ENCODE measurements at places on chromosomes 2 and 18.

DNA sequence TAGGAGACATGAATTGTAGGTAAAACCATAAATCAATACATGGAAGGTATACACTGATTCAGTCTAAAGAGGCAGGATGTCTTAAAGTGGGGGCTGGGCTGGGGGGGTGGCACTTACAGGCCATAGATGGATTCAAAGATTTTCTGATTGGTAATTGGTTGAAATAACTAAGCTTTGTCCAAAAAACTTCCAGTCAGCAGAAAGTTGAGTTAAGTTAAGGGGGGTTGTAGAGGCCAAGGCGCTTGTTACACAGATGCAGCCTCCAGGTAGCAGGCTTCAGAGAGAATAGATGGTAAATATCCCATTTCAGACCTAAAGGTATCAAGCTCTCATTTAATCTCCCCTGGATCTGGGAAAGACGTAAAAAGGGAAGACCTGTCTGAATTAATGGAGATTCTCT, 233.6 kb upstream of the NRXN1 start:
- no peak for DNase-seq

DNA sequence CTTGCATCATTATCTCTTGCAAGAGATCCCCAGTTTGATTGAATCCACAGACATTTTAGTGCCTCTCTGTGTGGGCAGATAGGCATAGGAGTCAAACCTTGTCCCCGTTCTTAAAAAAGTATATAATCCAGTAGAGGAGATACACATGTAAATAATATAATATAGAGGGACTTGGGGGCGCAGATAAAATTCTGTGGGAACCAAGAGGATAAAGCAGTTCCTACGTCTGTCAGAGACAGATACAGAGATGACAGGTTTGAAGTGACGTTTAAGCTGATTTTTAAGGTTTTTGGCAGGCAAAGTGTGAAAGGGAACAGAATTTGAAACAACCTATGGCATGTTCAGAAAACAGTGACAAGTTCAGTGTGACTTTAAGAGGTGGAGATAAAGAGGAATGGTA, 63.1 kb downstream of the CAB39 start:
- no peak for DNase-seq

GRCh38 chr2:3293221-3293620, 84.4 kb downstream of the EIPR1 start:
- no peak for DNase-seq

- DNase-seq: no peak
Measured at GRCh38 chr2:187949859-187950258, 341.8 kb upstream of the GULP1 start.

DNA sequence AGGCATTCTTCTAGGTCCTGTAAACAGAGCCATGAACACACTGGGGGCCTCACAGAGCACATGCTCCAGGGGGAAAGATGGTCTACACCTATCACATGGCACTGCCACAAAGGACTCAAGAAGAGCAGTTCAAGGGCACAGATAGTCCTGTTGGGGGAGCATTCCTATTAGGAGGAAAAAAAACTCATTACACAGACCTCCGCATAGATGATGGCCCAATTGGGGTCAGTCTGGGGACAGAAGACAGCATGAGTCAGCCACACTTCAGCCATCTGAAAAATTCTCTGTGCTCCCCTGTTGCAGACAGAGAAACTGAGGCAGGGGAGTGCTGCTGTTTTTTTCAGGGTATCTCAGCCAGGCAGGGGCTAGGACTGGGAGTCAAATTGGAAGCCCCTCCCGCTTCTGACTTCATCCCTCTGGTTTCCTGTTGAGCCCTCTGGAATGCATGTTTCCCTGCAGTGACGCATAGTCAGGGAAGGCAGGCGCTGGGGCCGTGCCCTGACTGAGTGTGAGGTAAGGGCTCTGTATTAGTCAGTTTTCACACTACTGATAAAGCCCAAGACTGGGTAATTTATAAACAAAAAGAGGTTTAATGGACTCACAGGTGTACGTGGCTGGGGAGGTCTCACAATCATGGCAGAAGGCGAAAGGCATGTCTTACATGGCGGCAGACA, 67.9 kb downstream of the RHOB start:
- peak; percentile 87 for DNase-seq

GRCh38 chr2:226652369-226652768, 147.3 kb downstream of the IRS1 start:
- peak; percentile 98 for DNase-seq

GRCh38 chr2:11568436-11568835, 34.6 kb downstream of the GREB1 start:
- DNase-seq: no peak

GRCh38 chr18:50446629-50447028, 71.8 kb downstream of the SKA1 start:
- no peak for DNase-seq

DNA sequence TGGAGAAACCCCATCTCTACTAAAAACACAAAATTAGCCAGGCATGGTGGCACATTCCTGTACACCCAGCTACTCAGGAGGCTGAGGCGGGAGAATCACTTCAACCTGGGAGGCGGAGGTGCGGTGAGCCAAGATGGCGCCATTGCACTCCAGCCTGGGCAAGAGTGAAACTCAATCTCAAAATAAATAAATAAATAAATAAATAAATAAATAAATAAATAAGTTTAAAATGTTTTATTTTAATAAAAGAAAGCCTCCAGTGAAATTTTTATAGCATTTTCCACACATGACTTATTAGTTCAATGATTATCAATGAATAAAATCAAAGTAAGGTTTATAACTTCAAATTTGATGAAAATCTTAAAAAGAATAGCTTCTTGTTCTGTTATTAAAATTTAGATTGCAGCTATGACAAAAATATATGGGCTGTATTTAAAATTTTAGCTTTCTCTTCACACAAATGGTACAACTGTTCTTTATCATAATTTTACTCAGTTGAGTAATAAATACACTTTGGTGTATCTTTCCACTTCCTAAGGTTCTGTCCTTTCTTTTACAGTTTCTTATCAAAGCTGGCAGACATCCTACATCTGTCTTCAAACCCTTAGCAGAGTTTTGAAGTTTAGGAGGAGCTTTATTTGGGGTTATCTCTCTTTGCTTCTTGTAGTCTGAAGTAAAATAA, 78.4 kb upstream of the ZSWIM2 start:
- no peak for DNase-seq

DNA sequence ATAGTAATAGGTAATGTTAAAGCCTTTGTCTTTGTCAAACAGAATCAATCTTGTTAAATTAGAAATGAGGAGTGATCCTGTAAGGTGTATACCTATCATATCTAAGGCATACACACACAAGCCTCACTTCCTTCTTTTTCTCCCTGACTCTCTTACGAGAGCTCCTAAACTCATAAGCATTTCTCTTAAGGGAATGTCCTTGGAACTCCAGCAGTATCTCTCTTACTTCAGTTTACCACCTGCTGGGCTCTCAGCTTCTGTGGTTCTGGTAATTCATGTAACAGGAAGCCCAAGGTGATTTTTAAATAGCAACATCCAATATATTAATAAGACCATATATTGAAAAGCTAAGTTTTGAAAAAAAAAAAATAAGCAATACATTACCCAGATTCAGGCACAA, 85.9 kb downstream of the UBE2E3 start:
- no peak for DNase-seq

All from kidney glomerular epithelial cell (primary cell).